ENCODE measurements at places on chromosomes 7 and 10. TPM values are rescaled to one million over a fixed set of nuclear protein-coding genes. Genes with fewer than 3 reads are reported as not detected.

The PNLIPRP2 gene
- not detected for total RNA-seq

DNA sequence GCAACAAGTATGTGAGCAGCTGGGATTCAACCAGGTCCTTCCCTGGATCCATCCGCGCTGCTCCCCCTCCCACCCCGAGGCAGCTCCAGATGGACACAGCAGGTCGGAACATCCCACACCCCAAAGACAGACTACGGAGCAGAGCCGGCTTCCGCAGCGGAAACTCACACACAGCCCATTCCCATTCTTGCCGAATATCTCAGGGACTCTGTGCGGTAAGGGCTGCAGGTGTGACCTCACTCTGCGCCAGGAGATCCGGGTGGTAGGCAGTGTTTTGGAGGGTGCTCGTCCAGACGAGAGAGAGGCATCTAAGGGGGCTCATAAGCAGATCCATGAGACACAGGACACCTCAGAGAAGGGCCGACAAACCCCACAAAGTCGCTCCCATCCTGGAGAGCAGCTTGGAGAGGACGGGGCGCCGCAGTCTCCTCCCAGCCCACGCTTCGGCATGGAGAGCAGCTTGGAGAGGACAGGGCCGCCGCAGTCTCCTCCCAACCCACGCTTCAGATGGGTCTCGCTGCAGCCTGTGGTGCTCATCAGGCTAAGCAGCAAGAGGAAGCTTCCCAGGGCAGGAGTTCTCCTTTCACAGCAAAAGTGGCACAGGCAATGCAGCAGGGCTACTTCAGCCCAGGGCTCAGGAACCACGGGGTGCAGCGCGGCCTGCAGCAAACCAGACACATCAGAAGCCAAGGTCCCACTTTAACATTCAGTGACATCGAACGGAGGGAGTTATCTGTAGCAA lies 179.9 kb downstream of the DIP2C start:
- no peak for DNase-seq

DNA sequence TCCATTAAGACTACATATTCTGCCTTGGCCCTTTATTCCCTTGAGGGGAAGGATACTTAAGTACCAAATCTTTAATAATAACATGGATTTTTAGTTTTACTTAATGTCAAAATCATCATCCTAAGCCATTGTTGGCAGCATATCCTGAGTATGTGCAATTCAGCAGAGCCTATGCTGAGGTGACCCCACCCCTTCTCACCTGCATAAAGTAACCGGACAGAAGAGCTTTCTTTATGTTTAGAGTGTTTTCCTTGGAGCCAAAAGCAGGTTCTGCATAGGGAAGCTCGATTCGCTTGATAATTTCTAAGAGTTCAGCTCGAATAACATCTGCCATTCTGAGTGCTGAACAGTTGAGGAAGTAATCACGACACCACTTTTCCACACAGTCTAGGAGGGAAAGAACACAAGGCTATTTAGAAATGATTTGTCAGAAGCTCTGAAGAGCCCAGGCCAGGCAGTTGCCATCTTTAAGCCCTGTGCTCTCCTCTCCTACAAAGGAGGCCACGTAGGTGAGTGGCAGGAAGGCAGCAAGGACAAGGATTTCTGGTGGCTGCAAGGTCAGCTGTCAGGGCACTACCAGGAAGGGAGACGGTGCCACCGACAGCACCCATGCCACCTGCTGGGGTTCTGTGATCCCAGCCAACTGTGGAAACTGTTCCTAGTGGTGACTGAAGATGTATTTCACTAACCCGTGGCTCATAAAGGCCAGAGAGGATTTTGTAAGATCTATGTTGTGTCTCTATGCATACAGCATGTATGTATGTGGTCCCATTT lies 15.6 kb downstream of the BCCIP start:
- no peak for DNase-seq

- DNase-seq = no peak
Observed at GRCh38 chr10:44284198-44285084, 100.5 kb downstream of the CXCL12 start.

- no peak for DNase-seq
Observed at GRCh38 chr10:1195828-1196227, 139.6 kb downstream of the WDR37 start.

DNA sequence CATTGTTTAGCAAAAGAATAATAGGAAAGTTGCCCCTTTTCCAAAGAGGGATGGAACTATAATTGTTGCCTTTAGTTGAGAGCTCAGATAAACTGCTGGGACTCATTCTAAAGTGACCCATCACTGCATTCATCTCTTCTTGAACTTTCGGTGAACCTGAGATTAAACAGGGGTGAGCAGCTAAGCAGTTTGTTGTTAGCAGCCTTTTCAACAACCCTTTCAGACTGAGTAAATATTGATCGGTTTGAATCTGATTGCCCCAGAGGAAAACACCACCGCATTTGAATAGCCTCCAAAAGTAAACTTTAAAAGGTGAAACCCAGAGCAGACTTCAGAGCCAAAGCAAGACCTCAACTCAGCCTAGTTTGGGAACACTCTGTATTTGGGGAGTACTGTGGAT lies 4.7 kb downstream of the HOXA1 start:
- no peak for DNase-seq

Measured in umbilical cord (tissue), 2 donors.